ENCODE measurements at places on chromosomes 6 and 20.

- DNase-seq, result no peak
Observed at GRCh38 chr6:130033949-130034348, 15.6 kb downstream of the L3MBTL3 start.

GRCh38 chr6:35507221-35507620 is 5.5 kb downstream of the TULP1 start:
- no peak for DNase-seq

DNA sequence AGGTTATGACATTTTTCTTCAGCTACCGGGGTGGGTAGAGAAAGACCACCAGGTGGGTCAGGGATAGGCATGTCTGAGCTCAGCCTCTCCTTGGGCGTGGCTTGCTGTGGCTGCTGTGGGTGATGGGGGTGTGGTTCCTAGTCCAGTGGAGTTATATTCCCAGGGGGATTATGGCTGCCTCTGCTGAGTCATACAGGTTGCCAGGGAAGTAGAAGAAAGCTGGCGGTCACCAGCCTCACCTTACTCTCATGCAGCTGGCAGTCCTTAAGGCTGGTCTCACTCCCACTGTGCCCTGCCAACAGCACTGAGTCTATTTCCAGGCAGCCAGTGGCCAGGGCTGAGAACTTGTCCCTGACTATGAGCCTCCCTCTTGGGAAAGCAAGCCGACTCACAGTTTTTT is 130.0 kb downstream of the SCP2D1 start:
- no peak for DNase-seq

DNA sequence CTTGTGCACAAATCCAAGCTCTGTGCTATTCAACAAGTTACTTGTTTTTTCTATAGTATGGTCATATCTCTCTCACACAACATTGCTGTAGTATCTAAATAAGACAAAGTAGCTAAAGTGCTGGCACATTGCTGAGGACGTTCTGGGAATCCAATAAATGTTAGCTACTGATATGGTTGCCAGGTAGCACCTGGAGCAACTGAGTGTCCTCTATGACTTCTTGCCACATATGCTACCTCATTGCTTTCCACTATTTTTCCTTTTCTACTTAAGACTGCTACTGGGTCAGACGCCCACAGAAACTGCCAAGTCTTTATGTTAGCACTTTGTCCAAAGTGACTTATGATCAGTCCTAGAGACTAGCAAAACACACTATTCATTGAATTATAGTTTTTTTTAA is 85.3 kb downstream of the SYCP2 start:
- DNase-seq, result no peak

DNA sequence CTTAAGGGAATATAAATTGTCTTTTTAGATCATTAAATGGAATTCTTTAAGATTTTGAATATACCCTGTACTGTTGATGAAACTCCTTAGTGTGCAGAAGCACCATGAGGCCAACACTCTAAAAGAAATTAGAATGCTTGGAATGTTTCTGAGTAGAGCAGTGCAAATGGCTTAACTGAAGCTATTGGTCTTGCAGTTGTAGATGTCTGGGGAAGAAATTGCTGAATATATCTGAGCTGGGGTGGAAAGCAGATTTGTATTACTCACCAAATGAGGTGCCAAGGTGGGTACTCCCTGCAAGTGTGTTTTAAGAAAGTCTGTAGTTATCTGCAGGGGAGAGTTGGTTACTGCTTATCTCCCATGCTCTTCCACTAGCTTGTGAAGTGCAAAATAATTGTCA is 119.0 kb downstream of the ADGRG6 start:
- DNase-seq, result no peak

GRCh38 chr20:11118802-11119380 is 445.1 kb upstream of the JAG1 start:
- peak; percentile 78 for DNase-seq

DNA sequence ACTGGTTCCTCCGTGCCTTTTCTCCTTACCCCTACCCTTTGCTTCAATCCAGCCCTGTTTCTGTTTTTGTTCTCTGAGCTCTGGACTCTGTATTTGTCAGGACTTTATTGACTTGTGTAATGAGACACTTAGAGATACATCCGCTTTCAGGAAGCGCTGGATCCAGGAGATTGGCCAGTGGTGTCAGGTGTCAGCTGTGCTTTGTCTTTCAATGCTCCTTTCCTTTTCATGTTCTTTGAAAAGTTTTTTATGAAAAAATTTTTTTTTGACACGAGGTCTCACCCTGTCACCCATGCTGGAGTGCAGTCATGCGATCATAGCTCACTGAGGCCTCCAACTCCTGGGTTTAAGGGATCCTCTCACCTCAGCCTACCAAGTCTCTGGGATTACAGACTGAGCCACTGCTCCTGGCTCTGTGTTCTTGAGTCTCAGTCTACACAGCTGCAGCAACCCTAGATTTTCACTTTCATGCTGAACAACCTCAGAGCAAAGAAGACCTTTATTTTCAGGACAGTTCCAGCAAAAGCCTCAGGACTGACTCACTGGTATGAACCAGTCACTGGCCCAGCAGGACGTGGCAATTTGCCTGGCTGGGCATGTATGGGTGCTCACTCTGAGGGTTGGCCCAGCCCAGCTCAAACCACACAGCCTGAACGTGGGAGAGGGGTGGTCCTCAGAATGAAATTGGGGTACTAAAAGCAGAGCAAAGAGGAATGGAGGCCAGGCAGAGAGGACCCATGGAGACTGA is 108.5 kb downstream of the DHX35 start:
- DNase-seq, result no peak

- DNase-seq, result no peak
Observed at GRCh38 chr6:10382728-10383330, 32.0 kb downstream of the TFAP2A start.

DNA sequence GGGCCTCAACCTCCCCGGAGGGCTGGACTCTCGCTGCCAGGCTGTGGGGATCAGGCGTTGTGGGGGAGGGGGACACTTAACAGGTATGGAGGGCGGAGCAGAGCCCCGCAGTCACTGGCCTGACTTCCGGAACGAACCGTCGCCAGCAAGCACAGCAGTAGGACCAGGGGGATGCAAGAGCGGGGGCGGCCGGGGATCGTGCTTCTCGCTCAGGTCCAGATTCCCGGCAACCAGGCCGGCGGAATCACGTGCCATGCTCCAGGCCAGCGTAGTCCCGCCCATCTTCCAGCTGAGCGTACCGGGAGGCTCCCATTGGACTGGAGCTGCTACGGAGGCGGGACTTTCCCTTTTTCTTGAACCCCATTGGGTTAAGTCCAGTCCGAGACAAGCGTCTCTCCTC is 10.0 kb upstream of the POU5F1 start:
- peak; percentile 62 for DNase-seq
